ENCODE measurements at places on chromosomes 2 and 18.

- no peak for DNase-seq
These were observed 154.9 kb downstream of the LNPK start for GRCh38 chr2:175847128-175847527.

GRCh38 chr2:134712299-134712698, 6.5 kb downstream of the TMEM163 start:
- DNase-seq = no peak

GRCh38 chr2:27255187-27255586, 7.7 kb downstream of the SLC30A3 start:
- no peak for DNase-seq

- DNase-seq = no peak
These were observed 273.0 kb downstream of the RNF152 start for GRCh38 chr18:61619783-61620182.

DNA sequence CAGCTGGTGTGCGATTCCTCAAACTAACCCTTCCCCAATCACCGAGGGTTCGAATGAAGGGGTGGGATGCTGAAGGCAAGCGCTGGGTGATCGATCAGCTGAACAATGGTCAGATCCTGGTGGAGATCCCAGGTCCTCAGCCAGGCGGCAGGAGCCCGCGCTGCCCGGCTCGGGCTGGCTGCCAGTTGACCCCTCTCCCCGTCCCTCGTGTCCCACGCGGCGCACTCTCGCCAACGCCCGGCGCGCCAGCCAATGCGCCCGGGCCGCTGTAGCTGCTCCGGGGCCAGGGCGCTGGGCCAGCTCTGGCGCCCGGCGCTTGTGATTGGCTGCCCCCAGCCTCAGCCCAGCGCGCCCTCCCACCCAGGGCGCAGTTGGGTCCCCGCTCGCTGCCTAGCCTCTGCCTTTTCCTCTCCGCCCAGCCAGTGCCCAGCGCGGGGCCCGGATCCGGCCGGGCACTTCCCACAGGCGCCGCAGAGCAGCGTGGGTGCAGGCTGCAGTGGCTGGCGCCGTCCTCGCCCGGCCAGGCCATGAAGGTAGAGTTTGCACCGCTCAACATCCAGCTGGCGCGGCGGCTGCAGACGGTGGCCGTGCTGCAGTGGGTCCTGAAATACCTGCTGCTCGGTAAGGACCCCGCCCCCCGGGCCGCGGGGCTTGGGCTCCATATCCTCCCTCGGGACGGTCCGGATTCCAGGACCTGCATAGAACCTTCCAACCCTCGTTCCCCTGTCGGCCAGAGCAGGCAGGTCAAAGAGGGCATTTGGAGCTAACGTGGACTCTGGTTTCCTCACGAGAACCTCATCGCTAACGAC, at the start of gene MOGAT1:
TSS of gene MOGAT1 (plus strand) at position 400 of the 809 bp plus-strand sequence. CDS start at position 528, 128 bp downstream.
- no peak for DNase-seq

DNA sequence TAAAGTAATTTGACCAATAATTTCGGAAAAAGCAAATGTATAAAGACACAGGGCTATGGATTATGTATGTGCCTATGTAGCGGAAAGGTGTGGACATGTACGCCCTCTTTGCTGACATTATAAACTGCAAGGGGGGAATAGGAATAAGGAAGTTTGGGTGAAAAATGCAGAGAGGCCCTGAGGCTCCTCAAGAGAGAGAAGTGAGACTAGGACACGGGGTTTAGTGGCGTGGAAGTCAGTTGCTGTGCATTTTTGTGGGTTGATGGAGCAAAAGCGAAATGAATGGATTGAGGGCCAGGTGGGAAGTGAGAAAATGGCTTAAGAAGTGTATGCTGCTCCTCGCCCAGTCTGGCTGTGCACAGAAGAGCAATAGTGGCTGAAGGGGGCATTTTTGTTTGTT, 96.2 kb upstream of the B3GNT7 start:
- DNase-seq = no peak

DNA sequence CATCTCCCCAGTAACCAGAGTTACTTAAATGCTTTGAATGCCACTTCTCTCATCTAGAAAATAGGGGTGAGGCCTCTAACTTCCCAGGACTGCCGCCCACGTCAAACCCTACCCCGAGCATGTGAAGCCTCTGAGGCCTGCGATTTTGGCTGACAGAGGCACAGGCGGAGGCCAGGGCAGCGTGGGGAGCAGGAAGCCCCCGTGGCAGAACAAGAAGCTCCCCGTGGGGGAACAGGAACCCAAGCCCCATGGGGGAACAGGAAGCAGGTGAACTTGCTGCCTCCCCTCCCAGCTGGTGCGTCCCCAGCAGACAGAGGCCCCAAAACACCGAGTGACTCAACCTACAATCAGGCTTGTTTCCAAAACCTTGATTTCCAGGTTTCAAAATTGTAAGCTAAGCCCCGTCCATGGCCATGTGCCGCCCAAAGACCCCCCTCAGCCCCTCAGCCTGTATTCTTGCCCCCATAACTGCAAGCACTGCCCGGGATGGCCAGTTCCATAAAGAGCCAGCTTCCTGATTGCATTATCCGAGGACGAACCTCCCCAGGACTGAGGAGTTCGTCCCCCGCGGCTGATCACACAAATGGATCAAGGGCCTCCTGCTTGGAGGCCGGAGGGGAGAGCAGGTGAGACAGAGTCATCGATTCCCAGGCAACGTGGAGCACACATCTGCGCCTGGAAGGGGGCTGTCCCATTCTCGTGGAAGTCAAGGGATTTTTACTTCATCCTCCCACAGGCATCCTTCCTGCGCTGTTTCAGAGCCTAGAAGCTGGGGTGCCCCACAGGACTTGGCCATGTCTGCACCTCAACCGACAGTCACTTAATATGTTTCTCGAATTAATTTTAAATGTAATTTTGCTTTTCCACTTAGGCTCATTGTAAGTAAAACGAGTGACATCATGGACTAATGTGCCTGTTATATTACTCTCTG, 36.3 kb upstream of the CTDP1 start:
- no peak for DNase-seq

DNA sequence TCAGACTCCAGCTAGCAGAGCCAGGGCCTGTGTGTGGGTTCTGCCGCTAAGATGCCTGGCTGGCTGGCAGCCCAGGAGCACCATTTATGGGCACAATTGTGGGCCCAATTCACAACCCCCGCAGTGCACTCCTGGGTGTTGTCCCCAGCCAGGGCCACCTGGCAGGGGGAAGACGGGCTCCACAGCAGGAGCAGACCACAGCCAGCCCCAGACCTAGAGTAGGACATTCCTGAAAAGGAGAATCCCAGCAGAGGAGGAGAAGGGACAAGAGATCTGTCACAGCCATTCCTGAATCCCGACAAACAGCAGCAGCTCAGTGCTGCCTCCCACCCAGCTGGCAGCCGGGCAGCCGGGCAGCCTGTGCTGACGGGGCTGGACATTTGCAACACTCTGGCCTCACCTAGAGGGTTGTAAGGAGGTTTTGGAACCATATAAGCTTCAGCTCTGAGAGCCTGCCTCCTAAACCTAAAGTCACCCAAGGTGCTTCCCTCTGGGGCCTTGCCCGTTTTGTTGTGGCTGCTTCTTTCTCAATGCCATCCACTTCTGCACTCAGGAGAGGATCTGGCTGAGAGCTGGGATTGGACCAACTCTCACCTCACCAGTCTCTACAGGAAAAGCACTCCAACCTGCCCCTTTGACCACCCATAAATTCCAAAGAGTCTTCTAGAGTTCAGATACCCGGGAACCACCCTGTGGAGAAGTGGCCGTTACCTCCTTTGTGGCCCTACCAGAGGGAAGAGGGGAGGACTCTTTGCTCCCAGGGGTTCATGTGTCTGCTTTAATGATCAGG, 4.1 kb upstream of the TMEM177 start:
- no peak for DNase-seq

- DNase-seq = no peak
These were observed 339.5 kb downstream of the TXNL1 start for GRCh38 chr18:56298935-56299334.

DNA sequence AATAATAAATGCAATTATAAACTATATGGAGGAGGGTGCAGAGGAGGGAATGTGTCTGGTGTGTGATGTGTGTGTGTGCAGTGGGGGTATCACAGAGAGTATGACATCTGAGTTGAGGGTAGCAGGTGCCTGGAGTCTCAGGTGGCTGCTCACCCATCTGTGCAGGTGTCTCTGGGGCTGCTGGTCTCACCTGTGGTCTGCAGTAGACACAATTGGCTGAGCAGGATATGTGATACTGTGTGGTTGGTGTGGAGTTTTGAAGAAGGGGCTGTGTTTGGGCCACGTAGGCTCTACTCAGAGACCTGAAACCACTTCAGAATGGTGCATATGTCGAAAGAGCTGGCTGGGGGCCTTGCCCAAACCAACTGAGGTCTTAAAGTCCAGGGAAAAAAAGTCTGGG, 17.0 kb downstream of the FABP1 start:
- no peak for DNase-seq

GRCh38 chr18:27109451-27109850, 75.7 kb downstream of the CHST9 start:
- no peak for DNase-seq

DNA sequence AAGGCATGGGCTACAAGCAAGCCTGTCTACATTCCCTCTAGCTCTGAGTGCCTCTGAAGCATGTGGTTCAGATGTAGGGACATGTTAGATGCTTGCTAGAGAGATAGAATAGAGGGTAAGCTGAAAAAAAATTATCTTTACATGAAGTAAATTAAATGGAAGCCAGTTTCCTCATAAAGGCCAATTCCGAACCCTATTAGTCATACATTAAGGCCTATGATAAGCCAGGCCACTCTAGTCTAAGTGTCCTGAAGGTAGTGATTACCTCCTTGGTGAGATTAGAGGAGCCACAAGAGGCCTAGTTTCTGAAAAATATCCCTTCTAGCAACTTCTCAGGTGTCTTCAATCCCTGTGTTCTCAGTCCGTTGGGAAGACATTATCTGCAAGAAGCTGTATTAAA, 72.4 kb upstream of the NPAS2 start:
- DNase-seq = no peak

GRCh38 chr2:16628314-16628713, 37.3 kb downstream of the CYRIA start:
- DNase-seq = no peak

- no peak for DNase-seq
These were observed 451.0 kb upstream of the SALL3 start for GRCh38 chr18:78528411-78529258.

GRCh38 chr2:169303579-169304305, 58.6 kb downstream of the LRP2 start:
- DNase-seq = no peak

DNA sequence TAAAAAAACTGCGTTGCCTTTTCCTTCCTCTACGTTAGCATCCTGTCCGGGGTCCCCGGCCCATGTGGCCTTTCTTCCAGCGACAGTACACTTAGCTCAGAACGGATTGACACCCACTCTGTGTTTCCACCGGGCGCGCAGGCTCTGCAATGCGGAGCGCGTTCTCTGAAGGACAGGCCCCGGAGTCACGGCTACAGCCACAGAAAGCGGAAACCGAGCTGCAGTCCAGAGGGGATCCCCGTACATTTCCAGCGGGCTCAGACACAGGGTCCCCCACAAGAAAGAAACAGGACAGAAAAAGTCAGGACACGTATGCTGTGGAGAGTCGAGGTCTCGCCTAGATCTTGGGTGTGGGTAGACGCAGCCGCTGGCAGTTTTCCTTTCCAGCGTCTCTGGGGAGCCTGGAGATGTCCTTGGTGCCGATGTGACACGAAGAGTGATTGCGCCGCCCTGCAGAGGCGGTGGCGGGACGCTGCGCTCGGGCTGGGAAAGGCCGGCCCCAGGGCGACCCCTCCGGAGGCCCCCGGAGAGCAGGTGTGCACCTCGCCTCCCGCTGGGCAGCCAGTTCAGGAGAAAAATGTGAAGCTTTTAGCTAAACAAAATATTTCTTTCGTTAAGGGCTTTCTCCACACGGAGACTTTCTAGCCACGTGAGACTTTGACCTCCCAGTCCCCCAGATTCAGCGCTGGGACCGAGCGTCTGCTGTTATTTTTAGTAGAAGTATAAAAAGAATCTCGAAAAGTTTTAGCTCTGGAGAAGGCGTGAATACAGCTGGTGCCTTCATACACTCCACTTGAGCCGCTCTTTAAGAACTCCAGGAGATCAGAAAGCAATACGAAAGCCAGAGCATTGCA, 1.3 kb upstream of the ACKR3 start:
- DNase-seq = no peak
